ENCODE measurements at places on chromosomes 7 and 10. TPM values are rescaled to one million over a fixed set of nuclear protein-coding genes. Genes with fewer than 3 reads are reported as not detected.

DNA sequence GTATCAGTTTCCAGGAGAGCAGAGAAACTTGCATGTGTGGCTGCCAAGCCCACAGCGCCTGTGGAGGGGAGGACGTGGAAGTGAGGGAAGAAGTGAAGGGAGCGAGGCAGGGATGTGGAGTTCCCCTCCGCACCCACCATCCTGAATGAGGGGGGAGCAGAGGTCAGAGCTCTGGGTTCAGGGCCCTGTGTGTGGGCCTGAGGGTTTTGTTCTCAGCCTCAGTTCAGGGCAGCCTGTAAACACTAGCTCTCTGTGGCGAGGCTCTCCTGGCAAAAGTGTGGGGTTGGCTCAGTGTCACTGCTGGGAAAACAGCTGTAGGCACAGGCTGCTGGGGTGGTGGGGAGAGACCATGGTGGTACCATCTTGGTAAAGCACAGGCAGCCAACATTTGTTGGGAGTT, 108.4 kb downstream of the C10orf105 start:
- DNase-seq: no peak

DNA sequence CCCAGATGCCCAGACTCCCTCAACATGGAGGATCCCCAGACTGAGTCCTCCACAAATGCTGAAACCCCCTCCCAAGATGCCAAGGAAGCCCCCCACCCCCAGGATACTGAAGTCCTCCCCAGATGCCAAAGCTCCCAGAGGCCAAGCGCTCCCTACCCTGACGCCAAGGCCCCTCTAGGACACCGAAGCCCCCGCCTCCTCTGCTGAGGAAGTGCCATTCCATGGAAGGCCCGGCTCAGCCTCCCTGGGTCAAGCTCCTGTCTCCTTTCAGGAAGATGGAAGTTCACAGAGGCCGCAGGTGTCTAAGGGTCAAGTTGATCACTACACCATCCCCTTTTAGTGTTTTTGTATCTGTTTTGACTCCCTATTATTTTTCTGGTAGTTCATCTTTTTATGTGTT, 606.8 kb downstream of the DNAJB6 start:
- no peak for DNase-seq

DNA sequence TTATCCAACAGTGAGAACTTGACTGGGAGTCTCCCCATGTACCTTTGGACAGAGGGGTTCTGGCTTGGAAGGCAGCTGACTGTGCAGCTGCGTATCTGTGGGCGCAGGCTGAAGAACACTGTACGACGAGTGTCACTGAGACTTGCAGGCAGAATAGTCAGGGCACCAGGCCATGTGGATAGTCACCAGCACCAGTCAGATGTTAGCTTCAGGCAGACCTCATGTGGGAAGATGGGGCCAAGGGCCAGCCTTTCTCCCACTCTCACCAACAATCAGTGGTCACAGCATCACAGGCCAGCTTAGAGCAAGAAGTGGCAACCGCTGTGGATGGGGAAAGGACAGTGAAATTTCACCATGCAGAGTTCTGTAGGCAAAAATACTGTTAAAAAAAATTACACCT, 43.4 kb upstream of the GJD4 start:
- DNase-seq: no peak

GRCh38 chr7:64907641-64908326, 4.7 kb downstream of the ZNF273 start:
- DNase-seq: no peak

DNA sequence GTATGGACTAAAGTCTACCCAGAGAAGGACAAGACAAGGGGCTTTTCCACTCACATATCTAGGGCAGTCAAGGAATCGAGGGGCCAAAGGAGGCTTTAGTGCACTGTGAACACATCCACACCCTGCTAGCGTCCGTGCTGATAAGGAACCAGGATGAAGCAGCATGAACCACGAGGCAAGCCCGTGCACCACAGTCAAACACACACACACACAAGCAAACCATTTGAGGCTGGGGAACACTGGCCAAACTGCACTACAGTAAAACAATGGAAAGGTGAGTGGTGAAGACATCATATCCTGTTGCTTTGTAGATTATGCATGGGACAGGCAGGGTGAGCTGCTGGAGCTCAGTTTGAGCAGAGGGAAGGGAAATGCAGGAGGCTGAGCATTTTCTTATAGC, 177.4 kb upstream of the CDCA7L start:
- DNase-seq: no peak

GRCh38 chr7:77667459-77668086, 28.7 kb upstream of the RSBN1L start:
- no peak for DNase-seq

Gene LRIT1
- not detected for total RNA-seq

Gene FAM3C
- 44.7 TPM for total RNA-seq

Gene SUPV3L1
- total RNA-seq: 53.7 TPM

Gene VENTX
- 7.0 TPM for total RNA-seq

Gene FRG2B
- total RNA-seq: not detected

Gene PSD
- 1.1 TPM for total RNA-seq

Gene MYPN
- not detected for total RNA-seq

Gene ASB10
- total RNA-seq: not detected
